ENCODE measurements at places on chromosomes 12 and 14.

- DNase-seq = no peak
These were observed 51.6 kb downstream of the RPS6KA5 start for GRCh38 chr14:91008759-91009409.

DNA sequence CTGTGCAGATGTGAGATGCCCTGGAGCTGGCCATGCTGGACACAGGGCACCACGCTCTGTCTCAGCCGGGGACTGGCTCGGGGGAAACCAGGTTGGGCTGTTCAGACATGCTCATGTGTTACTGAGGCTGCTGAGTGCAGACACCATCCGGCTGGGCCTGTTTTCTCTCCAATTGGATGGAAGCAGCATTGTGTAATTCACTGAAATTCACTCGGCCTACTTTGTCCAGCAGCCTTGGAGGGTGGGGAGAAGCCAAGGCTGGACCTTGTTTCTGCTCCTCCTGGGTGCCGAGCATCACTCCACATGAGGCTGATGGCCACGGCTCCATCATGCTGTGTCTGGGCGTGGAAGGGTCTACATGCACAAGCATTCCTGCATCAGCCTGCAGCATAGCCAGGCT, 130.7 kb downstream of the SMOC1 start:
- no peak for DNase-seq

DNA sequence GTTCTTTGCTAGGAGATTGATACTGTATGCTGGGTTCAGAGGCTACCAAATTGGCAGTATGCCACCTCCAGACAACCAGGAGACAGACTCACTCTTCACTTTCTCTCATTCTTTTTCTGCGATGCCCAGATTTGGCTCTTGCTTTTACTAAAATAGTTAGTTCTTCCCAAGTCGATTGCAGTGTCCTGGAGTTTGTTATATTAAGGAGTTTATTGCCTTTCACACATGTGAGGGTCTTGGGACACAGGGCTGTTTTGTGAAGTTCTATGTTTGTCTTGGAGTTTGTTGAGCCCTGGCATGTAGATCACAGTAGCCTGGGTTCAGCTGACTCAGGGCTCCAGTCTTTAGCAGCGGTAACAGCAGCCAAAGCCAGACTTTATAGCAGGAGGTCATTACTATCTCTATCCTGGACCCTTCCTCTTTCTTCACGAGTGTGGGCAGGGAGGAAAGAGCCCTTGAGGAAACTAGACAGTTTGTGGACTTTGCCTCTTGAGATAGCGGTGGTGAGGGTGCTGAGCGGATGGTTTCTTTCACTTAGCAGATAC, 1.6 kb downstream of the MLEC start:
- DNase-seq = peak; percentile 25

- no peak for DNase-seq
These were observed 453.1 kb downstream of the TMEM121 start for GRCh38 chr14:105979446-105979845.

DNA sequence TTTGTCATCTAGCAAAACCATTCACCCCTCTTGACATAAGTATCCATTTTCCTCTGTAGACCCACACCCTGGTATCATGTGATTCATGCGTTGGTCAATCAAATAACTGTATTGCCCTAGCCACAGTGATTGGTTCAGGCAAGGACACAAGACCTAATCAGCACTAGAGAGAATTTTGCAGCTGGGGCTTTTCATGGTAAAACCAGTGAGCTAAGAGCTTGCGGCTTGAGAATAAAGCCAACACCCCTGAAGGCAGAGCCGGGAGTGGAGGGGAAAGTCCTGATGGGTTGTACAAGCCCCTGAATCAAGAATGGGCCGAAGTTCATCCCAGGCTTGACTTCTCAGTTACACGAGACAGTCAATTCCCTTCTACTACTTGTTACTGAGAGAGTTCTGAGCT, 33.2 kb upstream of the LTBP2 start:
- no peak for DNase-seq

DNA sequence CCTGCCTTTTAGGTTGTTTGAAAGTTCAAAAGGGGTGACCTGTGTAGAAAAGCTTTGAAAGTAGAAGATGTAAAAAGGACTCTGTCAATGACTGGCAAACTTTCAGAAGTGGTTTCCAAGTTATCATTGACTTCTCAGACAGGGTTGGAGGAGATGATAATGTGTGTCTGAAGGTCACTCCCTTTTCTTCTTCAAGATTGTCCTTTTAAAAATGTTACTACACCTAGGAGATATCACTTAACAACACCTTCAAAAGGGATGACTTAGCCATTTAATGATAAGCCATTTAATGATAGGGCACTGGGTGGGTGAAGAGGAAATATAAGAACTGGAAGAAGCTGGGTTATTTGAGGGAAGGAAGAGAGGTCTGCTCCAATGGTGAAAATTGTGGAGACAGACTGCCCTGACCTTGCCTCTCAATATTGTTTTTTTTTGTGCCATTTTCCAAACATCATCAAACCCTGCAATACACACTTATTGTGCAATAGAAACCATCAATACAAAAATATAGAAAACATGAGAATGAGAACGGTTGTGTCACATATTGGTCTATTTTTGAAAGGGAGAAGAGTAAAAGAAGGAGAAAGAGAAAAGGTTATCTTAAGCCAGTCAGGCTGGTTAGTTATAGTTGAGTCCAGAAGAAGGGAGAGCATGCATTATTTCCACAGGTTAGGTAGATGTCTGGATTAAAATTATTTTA, 38.8 kb downstream of the BEST3 start:
- no peak for DNase-seq

- no peak for DNase-seq
These were observed 11.6 kb downstream of the PTGR2 start for GRCh38 chr14:73863209-73863608.

DNA sequence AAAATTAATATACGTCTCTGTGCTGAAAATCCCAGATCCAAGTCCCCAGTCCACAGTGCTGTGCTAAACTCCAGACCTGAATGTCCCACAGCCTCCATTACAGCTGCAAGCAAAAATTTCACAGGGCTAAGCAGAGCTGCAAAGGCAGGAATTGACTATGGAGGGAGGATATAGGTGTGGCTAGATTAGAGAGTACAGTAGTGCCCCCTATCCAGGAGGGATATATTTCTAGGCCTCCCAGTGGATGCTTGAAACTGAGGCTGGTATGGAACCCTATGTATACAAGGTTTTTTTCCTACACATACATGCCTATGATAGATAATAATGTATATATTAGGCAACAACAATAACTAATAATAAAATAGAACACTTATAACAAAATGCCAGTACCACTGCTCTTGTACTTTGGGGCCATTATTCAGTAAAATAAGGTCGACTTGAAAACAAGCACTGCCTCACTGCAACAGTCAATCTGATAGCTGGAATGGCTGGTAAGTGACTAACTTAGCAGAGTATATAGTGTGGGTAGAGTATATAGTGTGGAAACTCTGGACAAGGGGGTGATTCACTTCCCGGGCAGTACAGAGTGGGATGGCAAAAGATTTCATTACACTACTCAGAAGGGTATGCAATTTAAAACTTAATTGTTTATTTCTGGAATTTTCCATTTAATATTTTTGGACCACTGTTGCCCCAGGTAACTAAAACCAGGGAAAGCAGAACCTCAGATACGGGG, 82.7 kb downstream of the C14orf132 start:
- no peak for DNase-seq

DNA sequence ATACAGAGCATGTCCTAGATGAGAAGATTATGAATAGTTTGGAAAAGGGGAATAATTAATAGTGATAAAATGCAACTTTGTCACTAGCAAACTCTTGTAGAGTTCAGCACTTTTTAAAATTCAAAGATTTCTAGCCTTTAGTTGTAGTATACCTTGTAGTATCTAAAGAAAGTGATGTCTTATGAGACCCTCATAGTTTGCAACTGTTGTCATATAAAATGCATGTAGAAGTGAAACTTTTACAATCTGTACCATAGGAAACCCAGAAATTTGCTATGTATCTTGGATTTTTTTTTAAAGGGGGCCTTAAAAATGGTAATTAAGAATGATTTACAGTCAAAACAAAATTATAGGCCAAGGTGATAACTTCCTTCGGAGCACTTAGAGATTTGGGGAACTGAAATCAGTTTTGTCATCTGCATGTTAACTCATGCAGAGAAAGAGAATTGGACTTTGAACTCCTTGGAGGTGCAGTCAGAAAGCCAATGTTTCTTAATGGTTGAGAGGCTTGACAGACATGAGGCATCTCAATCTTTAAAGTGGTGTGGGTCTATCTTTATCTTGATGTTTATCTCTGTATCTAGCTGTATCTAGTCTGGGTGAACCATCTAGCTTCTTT, 1.3 kb downstream of the LRRK2 start:
- DNase-seq = no peak

DNA sequence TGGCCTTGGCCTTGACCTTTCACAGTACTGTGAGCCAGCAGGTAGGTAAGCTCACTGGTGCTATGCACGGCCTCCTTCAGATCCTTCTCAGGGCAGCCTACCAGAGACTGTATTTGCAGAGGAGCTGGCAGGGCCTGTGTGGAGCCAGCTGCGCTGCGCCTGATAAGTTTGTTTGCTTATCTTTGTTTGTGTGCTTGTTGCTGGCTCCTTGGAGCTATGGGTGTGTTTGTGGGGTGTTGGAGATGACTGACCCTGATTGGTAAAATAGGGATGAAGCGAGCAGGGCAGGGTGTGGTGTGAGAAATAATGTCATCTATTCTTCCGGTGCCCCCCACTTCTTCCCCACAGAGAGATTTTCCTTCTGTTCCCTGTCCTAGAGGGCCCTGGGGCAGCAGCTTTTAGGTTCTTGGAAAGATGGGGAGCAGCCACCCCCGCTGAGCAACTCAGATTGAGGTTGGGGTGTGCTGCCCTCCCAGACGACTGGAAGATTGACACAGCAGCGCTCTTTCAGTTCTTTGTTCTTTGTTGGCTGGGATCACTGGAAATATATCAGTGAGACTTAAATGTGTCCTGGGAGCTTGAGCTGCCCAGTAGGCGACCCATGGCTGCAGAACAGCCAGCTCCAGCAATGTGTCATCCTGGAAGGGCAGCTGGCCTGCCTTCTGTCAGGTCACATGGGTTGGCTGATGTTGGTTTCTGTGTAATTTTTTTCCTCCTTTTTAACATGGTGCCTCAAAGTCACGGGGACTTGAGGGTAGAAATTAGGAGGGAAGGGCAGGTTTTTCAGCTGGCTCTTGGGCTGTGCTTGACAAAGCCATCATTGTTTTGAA, 19.6 kb downstream of the MLXIP start:
- DNase-seq = peak; percentile 91
